GM06990 (cell line): ENCODE measurements at places on chromosomes 6 and 20.

- DNase-seq = no peak
Observed at GRCh38 chr6:119148098-119148824, 69.8 kb upstream of the FAM184A start.

- DNase-seq = no peak
Observed at GRCh38 chr6:38651121-38651784, 11.5 kb upstream of the BTBD9 start.

DNA sequence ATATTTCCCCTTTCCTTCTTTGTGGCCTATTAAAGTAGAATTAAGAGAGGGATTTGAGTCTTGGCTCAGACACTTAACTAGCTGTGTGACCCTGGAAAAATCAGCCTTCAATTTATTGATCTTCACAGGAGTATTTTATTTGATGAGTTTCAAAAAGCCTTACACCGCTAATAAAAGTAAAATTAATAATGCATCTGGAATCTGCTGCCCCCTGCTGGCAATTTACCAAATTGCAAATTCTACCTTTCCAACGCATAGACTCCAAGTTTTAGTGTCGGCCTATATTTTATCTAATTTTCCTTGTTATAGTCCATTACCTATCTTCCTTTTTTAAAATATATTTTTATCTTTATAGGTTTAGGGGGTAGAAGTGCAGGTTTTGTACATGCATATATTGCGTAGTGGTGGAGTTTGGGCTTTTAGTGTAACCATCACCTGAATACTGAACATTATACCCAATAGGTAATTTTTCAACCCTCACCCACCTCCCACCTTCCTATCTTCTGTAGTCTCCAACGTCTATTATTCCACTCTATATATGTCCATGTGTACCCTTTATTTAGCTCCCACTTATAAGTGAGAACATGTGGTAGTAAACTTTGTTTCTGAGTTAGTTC, 46.3 kb downstream of the GOPC start:
- DNase-seq = no peak

GRCh38 chr20:44646023-44646640, 5.4 kb downstream of the ADA start:
- peak; percentile 80 for DNase-seq

DNA sequence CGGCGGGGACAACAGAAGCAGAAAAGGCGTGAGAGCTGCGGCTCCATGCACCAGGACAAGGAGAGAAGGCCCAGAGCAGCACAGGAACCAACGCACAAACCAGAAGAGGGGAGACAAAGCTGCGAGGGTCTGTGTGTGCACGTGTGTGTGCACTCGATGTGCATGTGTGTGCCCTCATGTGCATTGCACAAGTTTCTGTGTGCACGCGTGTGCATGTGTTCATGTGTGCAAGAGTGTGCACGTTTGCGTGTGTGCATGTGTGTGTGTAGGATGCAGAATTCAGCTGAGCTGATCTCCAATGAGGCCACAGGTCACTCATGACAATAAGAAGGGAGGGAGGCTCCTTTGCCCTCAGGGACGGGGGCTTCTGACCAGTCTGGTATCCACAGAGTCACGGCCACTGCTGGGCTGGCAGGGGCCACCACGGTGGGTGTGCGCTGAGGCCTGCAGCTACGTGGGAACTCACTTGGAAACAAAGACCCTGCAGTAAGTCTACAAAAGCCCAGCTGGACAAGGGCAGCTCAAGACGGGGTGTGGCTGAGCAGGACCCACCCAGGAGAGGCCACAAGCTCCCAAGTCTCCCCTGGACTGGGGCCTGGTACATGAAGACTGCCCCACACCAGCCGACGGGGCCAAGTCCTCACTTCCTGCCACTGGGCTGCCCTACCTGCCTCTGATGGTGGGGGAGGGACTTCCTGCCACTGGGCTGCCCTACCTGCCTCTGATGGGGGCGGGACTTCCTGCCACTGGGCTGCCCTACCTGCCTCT, 48.1 kb upstream of the CHRNA4 start:
- no peak for DNase-seq

- no peak for DNase-seq
Observed at GRCh38 chr20:63977739-63978276, 1.6 kb downstream of the SAMD10 start.

DNA sequence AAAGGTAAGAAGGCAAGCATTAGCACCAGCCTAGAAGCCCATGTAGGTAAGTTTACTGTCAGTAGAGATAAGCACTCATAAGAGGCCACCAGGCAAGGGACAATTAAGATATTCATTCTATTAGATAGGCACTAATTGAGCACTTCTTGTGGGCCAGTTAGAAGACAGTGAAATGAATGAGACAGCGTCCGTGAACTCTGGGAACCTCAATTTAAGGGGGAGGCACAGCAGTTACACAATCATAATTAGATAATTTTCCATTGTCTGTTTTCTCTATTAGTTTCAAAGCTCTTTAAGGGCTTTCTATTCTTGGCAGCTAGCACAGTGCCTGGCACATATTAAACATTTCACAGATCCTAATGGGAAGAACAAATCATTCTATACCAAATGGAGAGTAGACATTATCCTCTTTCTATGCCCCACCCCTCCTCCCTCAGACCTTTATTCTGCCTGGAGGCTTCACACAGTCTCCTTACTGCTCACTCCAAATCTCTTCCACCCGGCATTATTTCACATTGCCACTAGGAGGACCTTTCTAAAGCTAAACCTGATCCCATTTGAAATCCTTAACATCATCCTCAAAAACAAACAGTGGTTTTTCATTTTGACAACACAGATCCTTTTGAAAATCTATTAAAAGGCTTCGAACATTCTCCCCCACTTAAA, 529.6 kb downstream of the ADGRB3 start:
- DNase-seq = no peak

DNA sequence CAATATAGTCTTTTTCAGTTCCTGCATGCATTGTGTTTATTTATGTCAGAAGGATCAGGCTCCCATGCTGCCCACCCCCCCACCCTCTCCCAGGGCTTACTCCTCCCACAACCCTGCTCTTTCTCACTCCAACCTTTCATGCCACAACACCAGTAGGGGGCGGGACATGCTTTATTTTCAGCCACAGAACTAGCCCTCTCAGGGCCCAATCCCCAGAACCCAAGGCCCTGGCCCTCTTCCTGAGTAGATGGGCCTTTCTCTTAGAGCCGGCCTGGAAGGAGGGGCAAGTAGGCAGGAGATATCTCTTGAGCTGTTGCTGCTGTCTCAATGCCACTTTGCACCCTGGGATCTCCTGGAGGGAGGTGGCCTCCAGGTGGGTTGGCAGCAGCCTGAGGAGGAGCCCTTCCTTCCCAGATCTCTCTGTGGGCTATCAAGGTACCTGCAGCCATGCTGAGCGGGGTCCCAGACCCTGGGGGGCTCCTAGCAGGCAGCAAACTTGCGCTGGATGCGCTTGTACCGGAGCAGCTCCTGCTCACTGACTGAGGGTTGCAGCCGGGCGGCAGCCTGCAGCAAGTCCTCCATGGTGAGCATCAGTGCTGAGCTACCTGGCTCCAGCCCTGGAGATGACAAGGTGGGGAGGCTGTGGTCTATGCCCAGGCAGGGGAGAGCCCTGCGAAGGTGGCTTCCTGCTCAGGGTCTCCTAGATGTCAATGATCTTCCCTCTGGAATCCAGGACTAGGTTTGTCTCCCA, 3.5 kb downstream of the GNMT start:
- DNase-seq = no peak

DNA sequence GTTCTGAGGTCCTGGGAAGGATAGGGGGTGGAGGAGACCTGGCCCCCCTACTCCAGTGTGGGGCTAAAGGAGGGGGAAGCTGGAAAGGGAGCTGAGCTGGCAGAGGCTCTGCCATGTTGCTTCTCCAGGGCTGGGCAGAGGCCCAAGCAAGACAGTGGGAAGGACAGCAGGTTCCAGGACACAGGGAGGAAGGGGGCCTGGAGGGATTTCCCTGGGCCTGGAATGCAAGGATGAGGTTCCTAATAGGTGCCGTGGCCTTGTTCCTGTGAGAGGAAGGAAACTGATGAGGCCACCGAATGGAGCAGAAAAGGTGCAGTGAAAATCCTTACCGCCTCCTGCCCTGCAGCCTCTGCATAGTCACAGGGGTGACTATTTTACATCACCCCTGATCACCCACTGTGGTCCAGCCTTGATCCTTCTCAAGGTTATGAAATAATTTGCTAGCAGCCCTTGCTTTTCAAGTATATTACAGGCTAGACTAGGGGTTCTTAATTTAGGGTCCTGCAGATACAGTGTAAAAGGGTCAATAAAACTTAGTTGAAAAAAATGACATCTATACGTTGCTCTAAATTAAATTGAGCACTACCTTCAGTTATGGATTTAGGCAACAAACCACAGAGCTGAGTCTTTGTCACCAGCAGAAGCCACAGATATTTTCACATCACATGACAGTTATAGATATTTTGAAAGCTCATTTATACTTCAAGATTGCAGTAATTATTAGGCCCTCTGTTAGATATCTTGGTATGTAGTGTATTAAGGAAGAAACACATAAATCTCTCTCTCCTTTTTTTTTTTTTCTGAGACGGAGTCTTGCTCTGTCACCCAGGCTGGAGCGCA, 45.7 kb upstream of the RNF24 start:
- no peak for DNase-seq

GRCh38 chr6:18565231-18565630, 178.1 kb downstream of the RNF144B start:
- no peak for DNase-seq

GRCh38 chr20:51769976-51770615, 1.9 kb upstream of the ATP9A start:
- no peak for DNase-seq

DNA sequence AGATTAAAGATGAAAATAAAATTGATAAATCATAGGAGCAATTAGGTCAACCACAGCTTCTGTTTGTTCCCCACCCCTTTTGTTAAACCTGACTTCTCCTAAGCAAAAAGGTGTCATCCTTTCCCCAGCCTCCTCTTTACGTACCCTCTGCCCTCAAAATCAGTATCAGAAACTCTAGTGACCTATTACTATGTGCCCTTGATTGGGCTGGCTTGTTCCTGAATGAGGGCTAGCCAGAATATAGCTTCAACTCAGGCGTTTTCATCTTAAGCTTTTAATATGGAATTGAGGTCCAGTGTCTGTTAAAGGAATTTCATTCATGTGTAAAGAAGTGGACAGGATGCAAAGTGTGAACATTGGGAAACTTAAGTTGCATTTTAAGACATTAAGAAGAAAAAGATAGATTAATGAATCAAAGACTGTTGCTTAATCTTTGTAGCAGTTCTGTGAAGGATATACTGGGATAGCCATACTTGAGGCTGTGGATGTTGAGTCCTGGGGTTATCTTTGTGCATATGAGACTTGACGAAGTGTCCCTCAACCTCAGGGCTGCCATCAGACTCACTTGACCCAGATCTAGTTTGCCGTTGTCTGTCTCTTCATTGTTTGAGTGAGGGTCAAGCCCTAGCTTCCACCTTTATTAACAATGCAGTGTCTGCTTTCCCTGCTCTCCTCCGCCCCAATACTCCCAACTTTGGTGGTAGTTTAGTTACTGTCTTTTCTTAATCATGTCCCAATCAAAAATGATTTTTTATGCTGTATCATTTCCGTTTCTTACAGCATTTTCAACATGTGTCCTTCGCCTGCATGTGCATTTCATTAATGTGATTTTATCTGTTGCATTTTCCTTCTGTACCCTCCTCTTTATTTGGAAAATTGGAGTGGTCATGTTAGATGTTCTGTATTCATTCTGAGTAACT, 1.9 kb downstream of the TBPL1 start:
- DNase-seq = no peak

DNA sequence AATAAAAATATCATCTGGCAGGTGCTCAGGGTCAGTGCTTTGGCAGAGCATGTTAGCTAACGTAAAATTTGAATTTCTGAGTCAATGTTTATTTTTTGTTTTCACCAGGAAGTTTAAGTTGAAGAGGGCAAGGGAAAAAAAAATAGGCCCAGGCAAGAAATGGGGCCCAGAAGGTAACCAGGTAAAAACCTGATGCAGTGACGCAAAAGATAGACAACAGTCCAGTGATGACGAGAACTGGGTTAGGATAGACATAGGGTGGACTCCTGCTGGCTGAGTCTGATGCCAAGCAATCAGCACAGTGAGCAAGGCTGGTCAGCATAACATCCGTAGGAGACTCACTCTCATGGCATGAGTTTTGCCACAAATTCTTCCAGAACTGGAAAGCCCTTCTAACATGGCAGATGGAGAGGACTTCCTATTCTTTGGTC, 42.2 kb downstream of the ZHX3 start:
- DNase-seq = no peak

- peak; percentile 14 for DNase-seq
Observed at GRCh38 chr6:80148220-80148619, 41.7 kb downstream of the BCKDHB start.

DNA sequence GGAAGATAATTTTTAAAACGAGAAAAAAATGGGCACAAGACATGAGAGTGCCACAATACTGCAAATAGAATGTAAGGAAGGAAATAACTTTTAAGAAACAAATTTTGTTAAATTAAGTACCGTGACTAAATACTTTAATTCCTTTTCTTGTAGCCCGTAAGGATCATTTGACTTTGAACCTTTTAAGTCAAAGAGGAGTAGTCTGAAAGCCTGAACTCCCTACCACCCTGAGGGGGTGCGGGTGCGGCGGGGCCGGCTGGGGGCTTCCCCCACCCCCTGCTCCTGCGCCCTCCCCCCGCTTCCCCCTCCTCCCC, 231 bp upstream of the PHACTR2 start:
- DNase-seq = no peak

- no peak for DNase-seq
Observed at GRCh38 chr20:37418591-37419109, 72.7 kb downstream of the SRC start.

GRCh38 chr6:74857157-74857556, 348.7 kb downstream of the COL12A1 start:
- no peak for DNase-seq

DNA sequence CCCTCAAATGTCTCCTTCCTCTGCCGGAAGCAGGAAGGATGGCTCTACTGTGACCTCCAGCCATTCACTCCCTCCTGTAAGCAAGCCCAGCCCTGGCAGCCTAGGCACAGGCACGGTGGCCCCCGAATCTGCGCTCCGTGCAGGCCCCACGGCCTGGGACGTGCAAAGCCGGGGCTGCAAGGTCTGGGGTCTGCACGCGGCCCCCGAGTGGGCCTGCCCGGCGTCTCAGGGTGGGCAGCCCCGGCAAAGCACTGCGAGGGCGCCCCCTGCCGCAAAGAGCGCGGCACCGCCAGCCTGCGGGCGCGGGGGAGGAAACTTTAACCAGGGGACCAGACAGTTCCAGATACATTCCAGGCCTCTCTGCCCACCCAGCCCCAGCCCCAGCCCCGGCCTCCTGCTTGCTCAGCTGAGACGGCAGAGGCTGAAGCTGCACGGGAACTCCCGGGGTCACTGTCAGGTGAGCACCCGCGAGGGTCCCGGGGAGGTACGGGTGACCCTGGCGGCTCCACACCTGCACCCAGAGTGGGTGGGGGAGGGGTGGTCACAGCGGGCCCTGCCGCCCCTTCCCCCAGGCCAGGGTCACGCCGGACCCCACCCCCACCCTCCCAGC, 98.8 kb downstream of the ASXL1 start:
- peak; percentile 56 for DNase-seq

DNA sequence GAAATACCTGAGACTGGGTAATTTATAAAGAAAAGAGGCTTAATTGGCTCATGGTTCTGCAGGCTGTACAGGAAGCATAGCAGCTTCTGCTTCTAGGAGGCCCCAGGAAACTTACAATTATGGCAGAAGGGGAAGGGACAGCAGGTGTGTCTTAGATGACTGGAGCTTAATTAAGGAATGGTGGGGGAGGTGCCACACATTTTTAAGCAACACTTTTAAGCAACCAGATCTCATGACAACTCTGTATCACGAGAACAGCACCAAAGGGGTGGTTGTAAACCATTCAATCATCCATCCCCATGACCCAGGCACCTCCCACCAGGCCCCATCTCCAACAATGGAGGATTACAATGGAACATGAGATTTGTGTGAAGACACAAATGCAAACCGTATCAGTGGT, 26.9 kb downstream of the FIG4 start:
- DNase-seq = no peak

GRCh38 chr20:48425817-48426612, 401.8 kb downstream of the PREX1 start:
- no peak for DNase-seq
